ENCODE measurements at places on chromosomes 12 and 14.

DNA sequence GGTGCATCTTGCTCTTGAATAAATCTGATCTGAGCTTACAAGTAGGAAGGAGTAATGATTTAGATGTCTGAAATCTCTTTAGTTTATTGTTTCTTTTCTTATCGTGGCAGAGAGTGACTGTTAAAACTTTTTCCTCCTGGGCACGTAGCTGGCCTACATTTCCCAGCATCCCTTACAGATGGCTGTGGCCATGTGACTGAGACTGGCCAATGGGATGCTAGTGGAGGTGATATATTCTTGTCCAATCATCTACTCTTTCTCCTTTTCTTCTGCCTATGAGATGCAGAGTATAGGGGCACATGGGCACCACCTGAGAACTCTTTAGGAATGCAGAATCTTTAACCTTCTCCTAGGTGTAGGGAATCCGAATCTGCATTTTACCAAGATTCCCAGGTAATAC lies 237.3 kb downstream of the RGS6 start:
- no peak for DNase-seq

DNA sequence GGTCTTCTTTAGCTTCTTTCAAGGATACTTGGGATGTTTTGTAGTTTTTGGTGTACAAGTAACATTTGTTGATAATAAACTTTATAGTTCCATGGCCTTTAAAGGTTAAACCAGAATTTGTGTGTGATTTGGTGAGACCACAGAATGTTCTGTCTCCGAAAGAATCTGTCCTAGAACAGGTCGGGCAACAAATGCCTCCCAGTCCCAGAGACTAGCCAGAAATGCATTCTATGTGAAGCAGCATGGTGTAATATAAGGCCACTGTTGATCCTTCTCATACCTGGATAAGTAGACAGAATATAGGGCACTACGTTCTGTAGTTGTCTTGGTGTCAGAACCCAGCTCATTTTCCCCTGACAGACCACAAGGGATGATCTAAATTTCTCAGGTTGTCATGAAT lies 10.0 kb downstream of the STYK1 start:
- DNase-seq, result no peak

DNA sequence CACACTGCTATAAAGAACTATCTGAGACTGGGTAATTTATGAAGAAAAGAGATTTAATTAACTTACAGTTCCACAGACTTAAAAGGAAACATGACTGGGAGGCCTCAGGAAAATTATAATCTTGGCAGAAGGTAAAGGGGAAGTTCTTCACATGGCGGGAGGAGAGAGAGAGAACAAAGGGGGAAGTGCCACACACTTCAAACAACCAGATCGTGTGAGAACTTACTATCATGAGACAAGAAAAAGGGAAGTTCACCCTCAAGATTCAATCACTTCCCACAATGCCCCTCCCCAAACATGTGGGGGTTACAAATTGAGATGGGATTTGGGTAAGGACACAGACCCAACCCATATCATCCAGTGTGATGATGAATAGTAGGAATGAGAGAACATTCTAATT lies 366.5 kb downstream of the LRFN5 start:
- no peak for DNase-seq

DNA sequence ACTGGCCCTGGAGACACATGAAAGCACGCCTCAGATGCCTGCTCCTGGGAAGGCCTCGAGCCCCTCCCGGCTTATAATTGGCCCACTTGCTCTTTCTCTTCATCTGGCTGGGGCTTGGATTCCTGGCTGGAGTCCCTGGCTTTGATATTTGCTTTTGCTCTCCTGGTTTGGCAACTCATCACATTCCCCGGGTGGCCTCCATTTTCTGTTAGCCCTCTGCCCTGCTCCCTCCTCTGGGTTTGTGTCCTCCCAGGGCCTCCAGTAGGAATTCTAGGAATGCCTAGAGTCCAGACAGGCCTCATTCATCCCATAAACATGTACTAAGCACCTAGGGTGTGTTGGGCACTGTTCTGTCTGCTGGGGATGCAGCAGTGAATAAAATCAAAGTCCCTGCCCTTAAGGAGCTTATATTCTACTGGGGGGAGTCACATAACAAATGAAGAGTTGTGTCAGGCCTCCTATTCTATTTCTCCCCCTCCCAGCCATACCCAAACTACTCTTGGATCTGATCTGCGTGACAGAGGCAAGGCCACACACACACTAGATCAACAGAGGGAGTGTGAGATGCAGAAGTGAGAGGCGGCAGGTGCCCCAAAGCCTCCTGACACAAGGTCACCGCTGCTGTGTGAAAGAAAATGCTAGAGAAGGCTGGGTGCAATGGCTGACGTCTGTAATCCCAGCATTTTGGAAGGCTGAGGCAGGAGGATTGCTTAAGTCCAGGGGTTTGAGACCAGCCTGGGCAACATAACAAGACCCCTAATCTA lies 21.3 kb upstream of the TSPAN9 start:
- no peak for DNase-seq

DNA sequence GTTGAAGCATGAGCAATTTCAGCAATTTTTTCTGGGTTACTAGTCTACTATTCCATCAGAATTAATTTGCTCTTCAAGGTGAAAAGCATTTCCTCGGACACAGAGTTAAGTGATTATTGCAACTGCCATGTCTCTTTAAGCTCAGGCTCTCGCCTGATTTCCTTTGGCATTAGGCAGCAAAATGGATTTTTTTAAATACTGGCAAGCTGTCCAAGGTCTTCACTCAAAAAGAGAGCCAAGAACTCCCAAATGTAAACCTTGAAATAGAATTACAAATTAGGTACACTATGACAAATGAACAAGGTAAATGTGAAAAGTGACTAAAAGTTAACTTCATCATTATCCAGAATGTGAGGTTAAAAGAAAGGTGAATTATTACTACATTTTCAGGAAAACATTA lies 111.9 kb downstream of the GARIN6 start:
- DNase-seq, result no peak

- no peak for DNase-seq
Observed at GRCh38 chr12:45186762-45187161, 29.1 kb upstream of the ANO6 start.

DNA sequence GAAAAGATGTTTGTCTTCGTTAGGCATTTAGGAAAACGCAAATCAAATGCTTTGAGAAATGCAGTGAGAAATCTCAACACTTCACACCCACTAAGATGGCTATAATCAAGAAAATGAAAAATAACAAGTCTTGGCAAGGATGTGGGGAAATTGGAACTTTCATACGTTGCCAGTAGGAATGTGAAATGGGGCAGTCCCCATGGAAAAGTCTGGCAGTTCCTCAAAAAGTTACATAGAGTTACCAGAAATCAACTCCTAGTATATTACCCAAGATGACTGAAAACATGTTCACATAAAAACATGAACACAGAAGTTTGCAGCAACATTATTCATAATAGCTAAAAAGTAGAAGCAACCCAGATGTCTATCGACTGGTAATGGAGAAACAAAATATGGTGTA lies 41.5 kb upstream of the LRTM2 start:
- DNase-seq, result peak; percentile 42

DNA sequence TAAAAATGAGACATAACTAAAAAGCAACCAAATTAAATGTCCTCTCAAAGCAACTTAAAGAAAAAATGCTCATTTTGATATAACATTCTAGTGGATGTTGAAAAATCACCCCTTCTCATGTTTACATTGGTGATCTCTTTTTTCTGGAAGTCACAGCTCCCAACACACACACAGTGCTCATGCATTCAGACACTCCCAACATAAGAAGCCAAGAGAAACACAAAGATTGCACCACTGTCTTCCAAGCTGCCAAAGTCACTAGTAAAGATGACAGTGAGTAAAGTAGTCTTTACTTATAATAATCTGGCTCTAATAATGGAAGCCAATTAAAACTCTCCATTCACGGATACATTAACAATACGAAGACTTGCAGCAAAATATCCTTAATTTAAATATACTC lies 218.4 kb downstream of the NTF3 start:
- no peak for DNase-seq

GRCh38 chr12:68761901-68762630 lies 16.1 kb downstream of the SLC35E3 start:
- DNase-seq, result no peak

- no peak for DNase-seq
Observed at GRCh38 chr12:5588591-5588990, 156.7 kb downstream of the NTF3 start.

Data from fibroblast of mammary gland (primary cell).